CD4-positive, alpha-beta T cell treated with Interleukin-15 for 1 hour (primary cell): ENCODE measurements at places on chromosomes 11 and 22.

GRCh38 chr22:20573833-20574615 is 66.6 kb downstream of the MED15 start:
- DNase-seq = no peak

DNA sequence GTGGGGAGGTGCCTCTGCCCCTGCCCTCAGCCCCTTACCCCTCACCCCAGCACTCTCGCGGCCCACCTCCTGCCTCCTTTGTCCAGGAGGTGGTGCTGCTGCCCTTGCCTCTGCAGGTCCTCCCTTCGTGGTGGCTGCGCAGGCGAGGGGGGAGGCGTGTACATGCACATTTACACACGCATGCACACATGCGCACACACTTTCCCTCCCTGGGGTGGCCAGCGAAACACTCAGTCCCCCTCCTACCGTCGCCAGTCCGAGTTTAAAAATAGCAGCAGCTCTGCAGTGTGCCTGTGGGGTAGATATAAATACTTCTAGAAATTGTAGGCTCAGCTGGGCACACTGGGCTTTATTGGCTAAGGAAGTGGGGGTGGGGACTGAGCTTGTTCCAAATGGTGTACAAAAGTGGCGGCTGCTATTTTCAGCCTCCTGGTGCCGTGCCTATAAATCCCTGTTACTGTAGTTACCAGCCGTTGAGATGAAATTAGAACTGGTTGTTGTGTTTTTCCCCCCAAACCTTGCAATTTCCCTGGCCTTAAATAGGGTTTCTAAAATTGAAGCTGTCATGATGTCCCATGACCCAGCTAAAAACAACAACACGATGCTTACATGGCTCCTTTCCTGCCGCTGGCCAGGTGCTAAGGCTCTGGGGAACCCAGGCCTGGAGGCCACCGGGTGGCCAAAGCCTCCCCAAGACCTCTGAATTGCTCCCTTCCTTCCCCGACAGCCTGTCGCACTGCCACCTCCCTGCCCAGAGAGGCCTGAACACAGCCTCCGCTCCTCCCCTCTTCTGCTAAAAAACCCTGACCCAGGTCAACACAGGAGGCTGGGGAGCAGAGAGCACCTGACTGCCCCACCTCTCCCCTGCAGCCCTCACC is 12.4 kb downstream of the PICK1 start:
- no peak for DNase-seq

- DNase-seq = no peak
Observed at GRCh38 chr22:48800036-48800885, 1027.4 kb downstream of the BRD1 start.

GRCh38 chr22:40310081-40310767 is 36.1 kb upstream of the ADSL start:
- no peak for DNase-seq

GRCh38 chr22:50672041-50672440 is 582 bp upstream of the SHANK3 start:
- no peak for DNase-seq

DNA sequence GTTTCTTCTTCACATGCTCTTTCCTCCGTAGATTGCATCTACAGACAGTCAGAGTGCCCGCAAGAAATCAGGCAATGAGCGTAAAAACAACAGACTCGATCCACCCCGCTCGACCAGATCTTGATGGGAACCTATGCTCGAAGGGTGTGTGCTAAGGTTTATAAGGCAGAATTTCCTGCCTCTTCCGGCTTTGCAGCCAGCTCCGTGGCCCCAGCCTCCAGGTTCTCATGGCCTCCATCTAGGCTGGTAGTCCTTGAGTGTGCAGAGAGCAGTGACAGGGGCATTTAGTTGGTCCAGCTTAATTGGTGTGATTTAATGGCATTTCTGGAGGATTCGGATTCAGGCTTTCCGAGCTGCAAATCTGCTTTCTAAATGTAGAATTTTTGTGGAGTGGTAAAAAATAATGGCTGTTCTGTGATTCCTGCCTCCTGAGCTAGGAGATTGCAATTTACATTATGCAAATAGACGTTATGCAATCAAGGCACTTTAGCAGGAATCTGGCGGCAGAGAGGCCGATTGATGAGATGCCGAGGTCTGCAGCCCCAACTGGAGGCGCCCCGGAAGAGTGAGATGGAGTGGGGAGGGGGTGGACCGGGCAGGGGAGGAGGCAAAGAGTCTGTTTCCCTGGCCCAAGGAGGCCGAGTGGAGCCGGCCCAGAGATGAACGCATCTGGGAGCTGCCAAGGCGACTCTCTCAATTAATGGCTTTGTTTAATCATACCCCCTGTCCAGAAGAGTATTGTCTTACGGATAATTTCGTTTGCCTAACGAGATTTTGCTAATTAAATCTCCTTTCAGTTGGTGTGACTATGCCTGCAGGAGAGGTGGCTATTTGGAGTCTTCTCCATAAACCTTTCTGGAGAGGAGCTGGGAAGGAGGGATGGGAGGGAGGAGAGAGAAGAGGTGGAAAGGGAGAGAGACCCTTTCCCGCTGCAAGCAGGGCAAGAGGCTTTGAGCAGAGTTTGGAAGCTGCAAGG is 75.3 kb downstream of the PKNOX2 start:
- no peak for DNase-seq

DNA sequence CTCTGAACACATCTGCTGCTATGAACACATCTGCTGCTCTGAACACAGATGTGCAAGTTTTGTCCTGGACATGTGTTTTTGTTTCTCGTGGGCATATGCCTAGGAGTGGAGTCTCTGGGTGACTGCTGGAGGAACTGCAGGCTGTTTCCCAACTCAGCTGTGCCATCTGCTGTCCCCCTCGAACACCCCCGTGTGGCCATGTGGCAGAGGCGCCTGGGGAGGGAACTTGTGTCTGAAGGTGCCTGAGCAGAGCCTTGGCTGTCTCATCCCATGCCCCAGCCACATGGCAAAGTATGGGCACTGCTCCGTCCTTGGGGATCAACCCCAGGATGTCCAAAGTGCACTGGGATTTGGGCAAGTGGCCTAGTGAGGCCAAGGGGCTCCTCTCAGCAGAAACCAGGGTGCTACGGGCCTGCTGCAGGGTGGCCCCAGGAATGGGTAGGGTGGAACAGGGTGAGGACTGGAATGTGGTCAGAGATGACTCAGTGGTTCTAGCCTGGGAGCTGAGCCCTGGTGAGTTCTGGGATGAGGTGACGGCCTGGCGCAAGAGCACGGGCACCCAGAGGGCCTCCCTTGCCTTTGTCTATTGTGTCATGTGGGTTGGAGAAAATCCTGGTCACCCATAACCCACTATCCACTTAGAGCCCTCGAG is 14.7 kb downstream of the GATD1 start:
- peak; percentile 36 for DNase-seq

- no peak for DNase-seq
Observed at GRCh38 chr22:30265131-30265720, 1.4 kb downstream of the OSM start.

DNA sequence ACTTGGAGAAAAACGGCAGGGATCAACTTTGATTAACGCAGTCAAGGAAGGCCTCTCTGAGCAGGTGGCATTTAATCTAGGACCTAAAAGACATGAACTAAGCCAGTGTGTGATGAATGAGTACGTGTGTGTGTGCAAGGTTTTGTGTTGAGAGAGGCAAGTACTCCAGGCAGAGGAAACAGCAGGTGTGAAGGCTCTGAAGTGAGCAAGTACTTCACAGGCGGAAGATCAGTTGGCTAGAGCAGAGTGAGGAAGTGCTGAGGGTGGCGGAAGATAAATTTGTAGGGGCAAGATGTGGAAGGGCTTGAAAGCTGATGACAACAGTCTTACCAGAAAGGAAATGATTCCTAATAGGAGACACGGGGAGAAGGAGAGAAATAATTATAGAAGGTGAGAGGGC is 6.8 kb downstream of the APIP start:
- DNase-seq = no peak

DNA sequence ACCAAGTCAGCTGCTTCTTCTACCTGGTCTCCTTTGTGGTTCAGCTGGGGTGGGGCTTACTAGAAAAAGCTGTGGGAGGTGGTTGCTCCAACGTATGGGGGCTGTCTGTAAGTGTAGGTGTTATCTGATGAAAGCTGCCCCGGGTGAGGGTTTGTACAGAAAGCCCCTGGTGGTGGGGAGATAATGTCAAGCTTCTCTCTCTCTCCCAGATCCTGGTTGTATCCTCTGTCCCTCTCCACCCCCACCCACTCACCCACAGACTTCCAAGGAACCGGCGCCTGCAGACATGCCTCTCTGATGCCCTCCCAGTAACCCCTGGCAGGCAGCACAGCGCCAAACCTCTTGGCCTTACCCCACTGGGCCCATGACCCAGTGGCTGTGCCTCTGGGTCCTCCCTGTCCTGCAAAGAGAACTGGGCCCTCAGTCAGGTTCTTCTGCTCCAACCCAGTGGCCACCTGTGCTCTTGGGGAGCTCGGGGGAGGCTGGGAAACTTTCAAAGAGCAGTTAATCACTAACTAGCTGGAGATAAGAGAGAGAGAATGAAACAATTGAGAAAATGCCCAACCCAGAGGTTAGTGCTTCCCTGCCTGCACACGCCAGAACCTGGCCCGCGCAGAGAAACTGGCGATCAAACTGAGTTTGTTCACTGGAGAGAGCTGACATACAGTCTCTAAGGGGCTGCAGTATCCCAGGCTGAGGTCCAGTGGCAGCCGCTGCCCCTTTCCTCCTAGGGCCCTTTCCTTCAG is 20.4 kb upstream of the EHF start:
- DNase-seq = no peak

- DNase-seq = no peak
Observed at GRCh38 chr11:32792111-32792947, 2.1 kb downstream of the CCDC73 start.

GRCh38 chr11:113035708-113036107 is 74.5 kb downstream of the NCAM1 start:
- DNase-seq = no peak

- DNase-seq = no peak
Observed at GRCh38 chr11:15490535-15490934, 375.8 kb downstream of the INSC start.

DNA sequence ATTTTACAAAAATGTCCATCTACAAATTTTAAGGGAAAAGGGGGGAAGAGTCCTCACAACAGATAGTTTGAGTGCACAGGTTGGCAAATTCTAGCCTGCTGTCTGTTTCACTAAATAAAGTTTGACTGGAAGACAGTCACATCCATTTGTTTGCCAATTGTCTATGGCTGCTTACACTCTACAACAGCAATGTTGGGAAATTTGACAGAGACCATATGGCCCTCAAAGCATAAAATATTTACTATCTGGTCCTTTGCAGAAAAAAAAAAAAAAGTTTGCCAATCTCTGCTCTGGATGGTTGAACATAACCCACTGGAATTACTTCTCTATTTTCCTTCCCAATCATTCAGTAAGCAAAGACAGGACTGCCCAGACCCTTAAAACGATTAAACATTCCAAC is 88.2 kb downstream of the FCHSD2 start:
- DNase-seq = no peak

GRCh38 chr11:87451395-87451794 is 413.7 kb downstream of the TMEM135 start:
- no peak for DNase-seq

GRCh38 chr11:120068114-120068573 is 69.8 kb downstream of the TRIM29 start:
- no peak for DNase-seq

GRCh38 chr11:23789200-23789853 is 707.5 kb upstream of the LUZP2 start:
- no peak for DNase-seq

- DNase-seq = no peak
Observed at GRCh38 chr11:43936076-43936475, 6.4 kb upstream of the C11orf96 start.

DNA sequence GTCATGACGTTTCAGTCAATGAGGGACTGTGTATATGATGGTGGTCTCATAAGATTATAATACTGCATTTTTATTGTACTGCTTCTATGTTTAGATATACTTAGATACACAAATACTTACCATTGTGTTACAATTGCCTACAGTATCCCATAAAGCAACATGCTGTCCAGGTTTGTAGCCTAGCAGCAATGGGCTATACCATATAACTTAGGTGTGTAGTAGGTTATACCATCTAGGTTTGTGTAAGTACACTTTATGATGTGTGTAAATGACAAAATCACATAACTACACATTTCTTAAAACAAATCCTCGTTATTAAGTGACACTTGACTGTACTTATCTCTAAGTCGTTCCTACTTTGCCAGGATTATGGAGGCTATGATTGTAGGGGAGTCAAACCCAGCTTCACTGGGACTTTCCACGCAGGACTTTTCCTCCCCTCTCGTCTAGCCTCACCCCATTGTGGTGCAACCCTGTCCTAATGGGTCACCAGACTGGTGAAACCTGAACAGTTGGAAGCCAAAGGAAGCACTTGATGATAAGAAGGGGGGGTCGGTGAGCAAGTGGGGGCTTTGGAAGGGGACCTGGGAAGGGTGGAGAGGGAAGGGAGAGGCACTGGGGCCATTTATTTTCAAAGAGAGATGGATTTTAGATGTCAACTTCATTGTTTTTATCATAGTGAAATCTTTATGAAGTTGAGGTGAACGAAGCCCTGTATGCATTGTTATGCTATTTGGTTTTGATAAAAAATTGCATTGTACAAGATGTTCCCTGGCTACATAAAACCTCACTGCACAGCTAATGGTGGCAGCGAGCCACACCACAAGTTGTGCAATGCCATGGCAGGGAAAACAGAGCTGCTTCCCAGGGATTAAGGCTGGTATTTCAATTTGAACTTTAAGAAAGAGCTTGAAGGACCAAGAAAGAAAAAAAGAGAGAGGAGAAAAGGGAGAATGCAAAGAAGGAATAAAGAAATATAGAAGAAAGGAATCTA is 129.1 kb downstream of the EHF start:
- no peak for DNase-seq

GRCh38 chr11:61333550-61334433 is 764 bp downstream of the TKFC start:
- DNase-seq = no peak

DNA sequence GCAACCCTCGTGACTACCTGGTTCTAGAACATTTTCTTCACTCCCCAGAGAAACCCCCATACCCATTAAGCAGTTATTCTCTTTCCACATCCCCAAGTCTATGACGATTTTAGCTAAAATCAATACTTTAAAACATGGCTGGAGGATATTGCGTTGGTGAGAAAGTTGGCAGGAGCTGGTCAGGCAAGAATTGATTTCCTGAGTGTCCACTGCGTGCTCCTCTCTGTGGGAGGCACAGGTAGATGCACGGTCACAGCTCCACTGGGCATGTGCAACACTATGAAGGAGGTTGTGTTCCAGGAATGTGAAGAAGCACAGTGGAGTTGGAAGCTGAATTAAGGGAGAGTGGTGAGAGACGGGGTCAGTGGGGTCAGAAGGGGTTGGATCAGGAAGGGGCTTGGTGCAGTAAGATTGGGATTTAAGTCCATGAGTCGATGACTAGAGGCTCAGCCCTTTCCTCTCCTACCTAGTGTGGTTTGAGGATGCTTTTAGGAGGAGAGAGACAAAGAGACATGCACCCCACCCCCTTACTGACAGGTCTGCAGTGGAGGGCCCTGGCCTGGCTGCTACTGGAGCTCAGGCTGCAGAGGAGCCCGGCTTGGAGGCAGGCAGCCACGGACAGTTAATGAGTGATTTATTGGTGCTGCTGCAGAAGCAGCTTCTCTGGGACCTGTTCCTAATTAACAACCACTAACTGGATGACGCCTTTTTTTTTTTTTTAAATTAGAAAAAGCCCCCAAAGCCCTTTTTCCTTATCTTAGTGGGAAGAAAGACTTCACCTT is 395.6 kb downstream of the TENM4 start:
- DNase-seq = no peak
